ENCODE measurements at places on chromosomes 3 and 15. TPM values are rescaled to one million over a fixed set of nuclear protein-coding genes. Genes with fewer than 3 reads are reported as not detected.
A peak's percentile ranks its signal among the peaks of the same experiment; 100 is the strongest.

GRCh38 chr15:63449731-63450130, 54.7 kb upstream of the USP3 start:
- no peak for DNase-seq

DNA sequence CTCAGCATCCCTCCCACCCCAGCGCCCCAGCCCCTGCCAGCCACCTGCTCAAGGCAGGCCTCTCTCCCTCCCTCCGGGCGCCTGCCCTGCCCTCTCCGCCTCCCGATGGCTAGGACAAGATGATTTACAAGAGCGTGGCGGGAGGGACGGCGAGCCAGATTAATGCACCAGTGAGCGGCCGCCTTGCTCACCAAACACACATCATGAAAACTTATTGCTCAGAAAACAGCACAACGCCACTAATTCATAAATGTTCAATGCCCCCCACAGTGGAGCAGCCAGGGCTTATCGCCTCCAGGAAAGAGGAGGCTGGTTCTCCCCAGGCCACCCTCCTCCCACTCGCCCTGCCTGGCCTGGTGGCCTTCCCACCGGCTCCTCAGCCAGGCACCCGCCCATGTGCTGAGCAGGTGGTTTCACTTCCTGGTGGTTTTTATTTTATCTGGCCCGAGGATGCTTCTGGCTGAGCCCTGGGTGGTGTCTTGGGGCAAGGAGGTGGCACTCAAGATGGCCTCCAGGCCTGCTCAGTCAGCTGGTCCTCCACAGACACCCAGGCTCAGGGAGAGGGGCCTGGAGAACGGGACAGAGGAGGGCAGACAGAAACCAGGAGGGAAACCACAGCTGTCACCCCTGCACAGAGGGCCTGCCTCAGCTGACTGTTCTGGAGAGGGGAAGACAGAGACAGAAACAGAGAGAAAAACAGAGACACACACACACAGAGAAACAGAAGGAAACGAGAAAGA, 284.9 kb downstream of the UACA start:
- DNase-seq, result no peak

GRCh38 chr15:36232491-36232890, 346.9 kb upstream of the CDIN1 start:
- no peak for DNase-seq

GRCh38 chr15:50164458-50164857, 17.5 kb upstream of the SLC27A2 start:
- DNase-seq, result no peak

DNA sequence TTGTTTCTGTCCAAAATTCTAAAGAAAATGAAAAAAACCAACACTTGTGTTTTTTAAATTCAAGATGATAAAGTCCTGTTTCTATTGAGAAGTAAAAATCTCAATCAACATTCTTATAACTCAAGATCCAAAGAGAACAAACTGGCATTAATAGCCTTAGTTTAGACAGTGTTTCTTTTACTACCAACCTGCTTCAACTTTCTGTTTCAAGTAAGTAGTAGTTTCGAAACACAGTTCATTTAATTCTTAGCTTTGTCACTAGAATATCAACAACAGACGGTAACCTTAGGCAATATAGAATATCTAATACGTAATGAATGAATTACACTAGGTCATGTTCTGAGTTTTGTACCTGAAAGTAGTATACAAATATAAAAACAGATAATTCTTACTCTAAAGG, 23.7 kb downstream of the CIP2A start:
- DNase-seq, result no peak

DNA sequence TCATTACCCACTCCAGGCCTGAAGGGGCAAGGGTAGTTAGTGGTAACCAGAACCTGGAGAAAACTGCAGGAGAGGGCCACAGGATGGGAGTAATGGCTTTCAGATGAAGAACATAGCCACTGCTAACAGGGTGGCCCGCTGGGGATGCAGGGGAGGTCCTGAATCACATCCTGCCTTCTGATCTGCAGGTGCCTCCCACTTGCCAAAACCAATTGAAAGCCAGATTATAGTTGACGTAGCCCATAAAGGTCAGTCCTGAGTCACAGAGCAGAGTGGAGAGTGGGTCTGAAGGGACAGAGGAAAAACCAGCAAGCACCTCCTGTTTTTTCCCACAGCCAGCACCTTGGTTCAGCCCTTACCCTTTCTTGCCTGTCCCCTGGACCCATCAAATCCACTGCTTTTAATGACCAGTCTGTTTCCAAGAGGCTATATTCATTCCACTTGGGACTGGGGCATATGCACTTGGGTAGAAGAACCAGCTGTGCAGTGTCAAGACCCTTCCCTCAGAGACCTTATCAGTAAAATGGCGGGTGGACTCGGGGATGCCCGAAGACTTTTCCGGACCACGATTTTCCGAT, 646 bp upstream of the SLC35G2 start:
- DNase-seq, result no peak

DNA sequence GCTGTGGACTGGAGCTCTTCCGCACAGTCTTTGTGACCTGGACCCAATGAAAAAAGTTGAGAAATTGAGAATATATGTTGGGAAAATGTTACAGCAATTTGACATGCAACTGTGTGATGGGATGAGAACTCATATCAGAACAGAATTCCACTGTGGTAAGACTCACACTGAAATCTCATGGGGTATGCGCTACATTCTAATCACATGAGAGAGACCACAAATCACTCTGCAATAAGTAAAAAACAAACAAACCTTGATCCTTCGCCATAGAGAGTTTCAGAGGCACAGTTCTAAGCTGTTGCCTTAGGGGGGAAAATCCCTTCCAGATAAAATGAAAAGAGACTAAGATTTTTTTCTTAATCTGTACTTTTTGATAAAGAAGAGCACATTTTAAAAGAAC, 37.3 kb downstream of the LMCD1 start:
- no peak for DNase-seq

DNA sequence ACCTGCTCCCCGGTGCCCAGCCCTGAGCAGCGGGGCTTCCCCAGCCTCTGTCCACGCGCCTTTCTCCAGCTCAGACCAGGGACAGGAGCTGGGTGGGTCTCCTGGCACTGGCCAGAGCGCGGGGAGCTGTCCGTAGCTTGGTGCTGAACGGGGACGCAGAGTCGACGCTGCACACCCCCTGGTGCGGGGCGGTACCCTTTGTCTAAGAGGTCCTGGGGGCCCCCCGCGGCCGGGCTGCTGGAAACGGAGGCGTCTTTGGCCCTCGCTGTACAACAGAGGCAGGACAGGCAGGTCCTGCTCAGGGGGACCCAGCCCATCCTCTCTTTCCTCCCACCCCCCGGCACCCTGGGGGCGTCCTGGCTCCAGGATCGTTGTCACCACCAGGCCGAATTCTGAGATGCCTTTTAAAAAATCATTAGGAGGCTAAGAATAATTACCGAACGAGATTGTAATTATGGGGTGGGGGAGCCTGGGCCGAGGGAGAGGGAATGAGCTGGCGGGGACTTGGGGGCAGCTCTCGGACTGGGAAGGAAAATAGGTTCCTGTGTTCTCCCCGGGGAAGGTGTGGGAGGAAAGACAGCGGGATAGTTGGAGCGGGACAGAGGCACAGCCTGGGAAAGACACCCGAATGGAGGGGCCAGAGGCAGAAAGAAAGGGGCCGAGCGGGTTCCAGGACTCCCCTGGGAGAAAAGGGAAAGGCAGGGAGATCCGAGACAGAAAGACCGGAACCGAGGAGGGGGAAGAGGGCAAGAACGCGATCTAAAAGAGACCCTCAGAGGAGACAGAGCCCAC, 4.1 kb upstream of the SKOR1 start:
- DNase-seq, result no peak

DNA sequence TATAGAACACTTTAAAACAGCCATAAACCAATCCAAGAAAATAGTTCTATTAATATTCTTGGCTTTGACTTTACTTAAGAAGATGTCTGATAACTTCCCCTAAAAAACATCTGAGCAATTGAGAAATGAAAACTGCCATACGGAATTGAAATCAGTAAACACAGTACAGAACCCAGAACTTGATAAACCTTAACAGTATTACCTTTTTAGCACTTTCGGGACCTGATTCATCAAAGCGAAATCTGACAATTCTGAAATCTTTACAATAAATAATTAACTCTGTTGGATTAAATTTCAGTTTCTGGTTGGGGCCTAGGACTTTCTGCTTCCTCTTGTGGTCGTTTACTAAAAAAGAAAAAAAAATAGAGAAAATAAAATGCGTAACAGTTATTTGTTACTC, 17.3 kb downstream of the MTMR10 start:
- DNase-seq, result no peak

GRCh38 chr3:5239602-5240001, 52.1 kb downstream of the EDEM1 start:
- no peak for DNase-seq

DNA sequence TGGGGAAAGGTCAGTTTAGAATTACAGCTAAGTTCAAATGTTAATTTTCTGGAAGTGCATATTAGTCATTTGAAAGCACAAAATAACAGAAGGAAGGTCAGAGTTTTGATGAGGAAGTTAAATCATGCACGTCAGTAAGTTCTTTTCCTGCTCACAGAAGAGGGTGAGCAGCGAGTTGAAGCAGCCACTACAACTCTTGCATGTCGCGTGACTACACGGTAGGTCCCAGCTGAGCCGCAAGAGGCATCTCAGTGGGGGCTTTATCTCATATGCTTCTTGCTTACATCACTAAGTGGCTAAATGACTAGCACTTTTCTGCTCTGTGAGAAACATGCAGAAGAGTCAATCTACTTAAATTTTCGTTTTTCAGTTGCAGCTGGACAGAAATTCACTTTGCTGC, 21.3 kb upstream of the SEC62 start:
- peak; percentile 39 for DNase-seq

GRCh38 chr15:78220713-78221112, 13.7 kb downstream of the ACSBG1 start:
- DNase-seq, result no peak

DNA sequence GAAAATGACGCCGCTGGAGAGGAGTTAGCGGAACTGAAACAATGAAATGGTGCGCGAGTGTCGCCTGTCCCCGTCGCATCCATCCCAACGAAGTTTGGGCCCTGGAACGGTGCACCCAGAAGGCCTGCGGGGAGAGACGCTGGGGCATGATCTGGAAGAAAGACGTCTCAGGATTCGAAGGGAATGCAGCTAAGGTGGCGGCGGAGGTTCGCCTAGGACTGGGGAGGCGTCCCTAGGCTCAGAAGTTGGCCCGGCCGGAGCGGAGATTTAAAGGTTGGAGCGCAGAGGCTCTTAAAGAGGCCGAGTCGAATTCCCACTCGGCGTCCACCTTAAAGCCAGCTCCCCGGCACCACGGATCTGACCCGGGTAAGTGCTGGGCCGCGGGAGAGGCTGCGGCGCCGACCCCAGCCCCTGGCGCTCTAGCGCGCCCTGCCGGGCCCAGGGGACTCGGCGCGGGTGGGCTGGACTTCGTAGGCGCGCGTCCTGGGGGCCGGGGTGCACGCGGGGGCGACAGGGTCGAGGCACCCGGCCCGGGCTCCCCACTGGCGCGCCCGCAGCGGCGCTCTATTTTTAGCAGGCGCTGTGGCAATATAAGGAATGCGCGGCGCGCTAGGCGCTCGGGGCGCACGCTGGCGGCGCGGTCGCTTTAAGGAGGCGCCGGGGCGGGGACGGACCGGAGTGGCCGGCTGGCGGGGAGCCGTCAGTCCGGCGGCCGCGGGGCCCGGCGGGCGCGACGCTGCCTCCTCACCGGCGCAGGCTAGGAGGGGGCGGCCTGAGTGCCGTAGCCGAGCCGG, at the start of gene MRAS:
Gene MRAS (plus strand): TSS at position 620 of the 794 bp plus-strand sequence. CDS start 24,305 bp downstream, outside the sequence.
- DNase-seq, result peak; percentile 28

GRCh38 chr15:69039516-69040225, 25.2 kb downstream of the NOX5 start:
- DNase-seq, result no peak

GRCh38 chr3:161273589-161274218, 52.6 kb downstream of the NMD3 start:
- no peak for DNase-seq

DNA sequence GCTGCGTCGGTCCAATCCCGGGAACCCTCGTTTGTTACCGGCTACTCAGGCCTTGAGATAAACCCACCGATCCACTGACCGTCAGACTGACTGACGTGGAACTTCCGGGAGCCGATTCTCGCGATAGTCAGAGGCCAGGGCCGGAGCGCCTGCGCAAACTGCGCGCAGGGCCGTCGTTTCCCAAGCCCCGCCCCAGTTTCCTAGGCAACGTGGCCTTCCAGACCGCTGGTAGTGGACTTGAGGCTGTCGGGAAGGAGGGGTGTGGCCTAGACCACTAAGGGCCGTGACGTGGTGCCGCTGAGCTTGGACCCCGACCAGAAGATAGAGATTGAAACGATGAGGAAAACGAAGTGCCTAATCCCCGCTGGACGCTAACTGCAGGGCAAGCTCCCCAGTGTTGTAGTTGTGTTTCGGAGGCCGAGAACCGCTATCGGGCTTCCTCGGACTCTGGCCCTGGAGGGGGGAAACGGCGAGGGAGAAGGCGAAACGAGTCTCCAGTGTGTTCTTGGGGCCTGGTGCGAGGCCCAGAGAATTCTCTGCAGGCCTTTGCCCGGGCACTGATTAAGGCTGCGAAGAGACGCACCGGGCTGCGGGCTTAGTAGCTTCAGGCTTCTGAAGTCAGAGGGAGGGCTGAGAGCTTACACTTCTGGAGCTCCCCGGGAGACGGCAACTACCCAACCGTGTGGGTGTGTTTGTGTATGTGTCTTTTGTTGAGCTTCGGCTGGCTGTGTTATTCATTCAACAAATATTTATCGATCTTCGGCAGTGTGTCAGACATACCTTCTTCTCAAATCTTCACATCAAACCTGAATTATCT, at the start of gene COPB2:
Gene COPB2 (minus strand): TSS at position 96 of the 817 bp plus-strand sequence. CDS start 97 bp downstream, outside the sequence.
- peak; percentile 95 for DNase-seq

GRCh38 chr3:134607054-134608022, 43.5 kb downstream of the KY start:
- DNase-seq, result no peak

DNA sequence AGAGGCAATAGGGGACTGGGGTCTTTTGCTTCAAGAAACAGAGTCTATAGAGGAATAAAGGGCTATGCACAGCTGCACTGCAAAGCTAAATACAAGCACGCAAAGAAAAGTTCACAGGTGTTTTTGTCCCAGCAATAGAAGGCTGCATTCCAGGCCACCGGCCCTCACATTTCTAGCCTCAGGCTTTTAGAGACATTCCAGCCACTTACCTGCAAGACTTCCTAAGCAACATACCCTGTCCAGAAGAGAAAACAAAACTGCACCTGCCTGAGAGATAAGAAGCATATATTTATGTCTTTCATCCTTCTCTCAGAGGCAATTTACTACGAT, 220.5 kb downstream of the OPA1 start:
- no peak for DNase-seq

The KCNAB1 gene
- 0.23 TPM for total RNA-seq

The LEO1 gene
- total RNA-seq, result 20.2 TPM

The WDR72 gene
- total RNA-seq, result not detected

The CLDN18 gene
- total RNA-seq, result not detected

The SEMA3B gene
- 1.0 TPM for total RNA-seq

The SLC6A11 gene
- not detected for total RNA-seq

The STAB1 gene
- total RNA-seq, result 6.1 TPM

The RAB7A gene
- total RNA-seq, result 152 TPM

The MUC4 gene
- not detected for total RNA-seq

All from naive thymus-derived CD8-positive, alpha-beta T cell (primary cell).